NCI-H69 (cell line): ENCODE measurements at places on chromosomes 6 and 20.

- no peak for DNase-seq
These were observed 159.6 kb downstream of the TRIM27 start for GRCh38 chr6:28764014-28764723.

DNA sequence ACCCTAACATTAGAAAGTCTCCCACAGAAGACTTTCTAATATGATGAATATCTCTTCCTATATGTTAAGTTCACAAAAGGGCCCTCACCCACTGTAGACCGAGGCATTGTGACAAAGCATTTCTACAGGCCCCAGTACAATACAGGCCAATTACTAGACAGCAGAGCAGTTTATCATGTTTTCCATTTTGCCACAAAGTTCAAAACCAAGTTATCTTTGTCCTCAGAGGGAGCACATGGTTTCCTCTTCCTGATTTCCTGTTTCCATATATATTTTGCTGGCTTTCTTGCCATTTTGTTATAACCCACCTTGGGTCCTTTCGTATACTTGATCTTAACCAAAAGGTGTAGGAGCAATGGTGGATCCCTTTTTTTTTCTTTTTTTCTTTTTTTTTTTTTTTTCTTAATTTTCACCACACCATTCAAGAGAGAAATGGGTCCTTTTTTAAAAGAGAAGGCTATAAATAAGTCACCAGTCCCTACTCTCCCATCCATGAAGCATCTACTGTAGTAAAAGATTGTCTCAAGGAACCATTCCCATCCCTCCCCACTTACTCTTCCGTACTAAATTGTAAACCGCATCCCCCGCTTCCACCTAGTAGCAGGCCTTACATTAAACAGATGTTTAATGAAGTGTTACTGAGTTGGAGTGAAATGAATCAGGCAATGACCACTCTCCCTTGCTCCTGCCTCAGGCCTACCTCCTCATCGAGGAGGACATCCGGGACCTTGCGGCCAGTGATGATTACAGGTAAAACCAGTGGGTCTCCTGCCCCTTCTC, 2.1 kb upstream of the UBE2C start:
- no peak for DNase-seq

- no peak for DNase-seq
These were observed 4.7 kb downstream of the CUL9 start for GRCh38 chr6:43186706-43187105.

- DNase-seq = no peak
These were observed 573.8 kb upstream of the AGPAT4 start for GRCh38 chr6:161847628-161848027.

GRCh38 chr6:127868338-127868737, 32.5 kb downstream of the THEMIS start:
- peak; percentile 42 for DNase-seq

DNA sequence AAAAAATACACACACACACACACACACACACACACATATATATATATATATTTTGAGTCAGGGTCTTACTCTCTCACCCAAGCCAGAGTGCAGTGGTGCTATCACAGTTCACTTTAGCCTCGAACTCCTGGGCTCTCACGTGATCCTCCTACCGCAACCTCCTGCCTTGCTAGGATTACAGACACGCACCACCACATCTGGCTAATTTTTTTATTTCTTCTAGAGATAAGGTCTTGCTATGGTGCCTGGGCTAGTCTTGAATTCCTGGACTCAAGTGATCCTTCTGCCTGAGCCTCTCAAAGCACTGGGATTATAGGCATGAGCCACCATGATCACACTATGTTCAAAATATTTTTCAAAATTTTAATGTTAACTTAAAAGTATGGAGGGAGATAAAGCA, 43.5 kb downstream of the NUP153 start:
- no peak for DNase-seq

DNA sequence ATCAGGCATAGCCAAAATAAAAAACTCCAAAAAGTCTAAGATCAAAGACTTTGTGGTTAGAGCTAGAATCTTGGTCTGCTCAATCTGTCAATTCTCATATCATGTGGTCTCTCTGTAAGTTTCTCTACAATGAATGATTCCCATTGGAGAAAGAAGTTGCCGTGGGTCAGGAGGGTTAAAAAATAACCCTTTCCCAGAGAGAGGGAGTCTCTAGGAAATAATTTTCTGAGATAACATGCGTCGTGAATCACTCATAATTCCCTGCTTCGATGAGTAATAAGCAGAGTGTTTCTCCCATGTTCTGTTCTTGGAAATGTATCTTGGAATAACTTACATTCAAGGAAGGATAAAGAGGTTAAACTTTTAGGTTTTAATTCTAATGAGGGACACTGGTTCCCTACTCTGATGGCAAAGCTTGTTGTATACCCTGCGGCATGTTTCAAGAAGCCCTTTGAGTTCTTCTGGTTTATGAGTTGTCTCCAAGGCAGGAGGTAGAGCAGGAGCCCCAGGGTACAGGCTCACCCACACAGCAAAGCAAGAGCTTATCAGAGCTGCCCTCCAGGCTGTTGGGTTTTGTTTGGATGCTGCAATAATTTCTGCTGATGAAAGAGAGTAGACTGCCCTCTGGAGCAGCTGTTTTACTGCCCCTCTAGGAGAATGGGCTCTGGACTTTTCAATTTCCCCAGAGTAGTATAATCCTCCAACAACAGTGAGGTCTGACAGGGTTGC, 599.1 kb downstream of the QKI start:
- peak; percentile 17 for DNase-seq

DNA sequence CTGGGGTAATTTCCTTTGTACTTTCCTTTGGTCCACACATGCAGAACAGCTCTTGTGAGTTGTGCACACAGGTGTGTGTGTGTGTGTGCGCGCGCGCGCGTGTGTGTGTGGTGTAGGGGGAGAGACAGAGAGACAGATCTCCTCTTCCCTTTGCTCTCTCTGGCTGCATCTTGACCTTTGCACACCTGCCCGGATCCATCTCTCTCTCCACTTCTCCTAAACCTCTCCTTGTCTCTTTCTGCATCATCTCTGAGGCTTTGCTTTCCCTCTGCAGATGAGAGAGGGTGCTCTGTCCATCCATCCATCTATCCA, 67.0 kb downstream of the SRC start:
- DNase-seq = no peak

DNA sequence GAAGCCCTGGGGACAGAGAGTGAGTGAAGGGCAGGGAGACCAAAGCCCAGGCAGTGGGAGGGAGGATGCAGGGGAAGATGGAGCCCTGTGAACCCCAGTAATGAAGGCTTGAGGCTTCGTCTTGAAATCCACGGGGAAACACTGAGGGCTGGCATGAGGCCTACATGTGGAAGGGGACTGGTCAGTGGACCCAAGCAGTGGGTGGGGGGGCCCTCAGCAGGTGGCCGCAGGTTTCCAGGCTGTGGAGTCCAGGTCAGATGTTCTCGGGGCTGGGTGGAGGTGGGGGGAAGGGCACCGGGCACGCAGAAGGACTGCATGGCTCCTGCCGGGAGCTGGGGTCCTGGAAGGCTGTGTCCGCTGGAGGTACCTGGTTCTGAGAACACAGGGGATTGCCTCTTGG, 2.7 kb upstream of the CD93 start:
- DNase-seq = no peak

DNA sequence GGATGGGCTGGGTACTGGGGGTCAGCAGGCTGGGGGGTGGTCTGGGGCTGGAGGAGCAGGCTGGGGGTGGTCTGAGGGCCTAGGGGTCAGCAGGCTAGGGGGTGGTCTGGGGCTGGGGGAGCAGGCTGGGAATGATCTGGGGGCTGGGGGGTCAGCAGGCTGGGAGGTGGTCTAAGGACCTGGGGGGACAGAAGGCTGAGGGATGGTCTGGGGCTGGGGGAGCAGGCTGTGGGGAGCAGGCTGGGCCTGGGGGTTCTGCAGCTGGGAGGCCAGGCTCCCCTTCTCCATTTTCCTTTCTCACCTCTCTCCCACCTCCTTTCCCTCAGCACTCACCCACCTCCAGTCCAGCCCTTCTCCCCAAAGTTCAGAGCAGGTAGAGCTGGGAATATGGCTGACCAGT, 114.2 kb downstream of the PSMB1 start:
- DNase-seq = no peak
